Ovary (tissue), 10 donors: ENCODE measurements at places on chromosomes 12 and 14.

DNA sequence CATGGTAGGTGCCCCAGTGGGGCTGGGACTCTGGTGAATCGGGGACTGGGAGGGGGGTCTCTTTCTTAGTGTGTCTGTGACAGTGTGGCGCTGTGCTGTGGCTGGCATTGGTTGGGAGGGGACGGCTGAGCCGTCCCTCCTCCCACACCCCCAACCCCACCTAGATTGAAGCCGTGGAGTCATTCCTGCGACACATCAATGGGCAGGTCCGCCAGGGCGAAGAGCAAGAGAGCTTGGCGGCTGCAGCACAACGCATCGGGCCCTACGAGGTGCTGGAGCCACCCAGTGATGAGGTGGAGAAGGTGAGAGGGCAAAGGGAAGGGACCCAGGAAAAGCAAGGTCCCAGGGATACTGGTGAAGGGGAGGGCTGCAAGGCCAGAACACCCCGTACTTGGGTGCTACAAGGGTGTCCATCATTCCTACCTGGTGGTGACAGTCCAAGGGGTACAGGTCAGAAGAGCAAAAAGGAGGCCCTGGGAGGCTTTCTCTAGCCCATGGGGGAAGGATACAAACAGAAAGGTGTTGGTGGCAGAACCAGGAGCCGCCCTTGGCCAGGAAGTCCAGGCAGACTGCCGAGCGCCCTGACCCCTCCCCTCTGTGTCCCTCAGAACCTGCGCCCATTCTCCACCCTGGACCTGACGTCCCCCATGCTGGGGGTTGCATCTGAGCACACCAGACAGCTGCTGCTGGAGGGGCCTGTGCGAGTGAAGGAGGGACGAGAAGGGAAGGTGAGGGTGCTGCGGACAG lies 7.4 kb downstream of the PLEKHG6 start:
- no peaks in the 10 kb centered on the region for H3K36me3 ChIP-seq
- no peak overlapping the region for H3K4me3 ChIP-seq
- H3K27ac ChIP-seq: no peak overlapping the region
- H3K4me1 ChIP-seq: no peaks in the 10 kb centered on the region
- H3K27me3 ChIP-seq: no peaks in the 10 kb centered on the region
- no peak for DNase-seq

DNA sequence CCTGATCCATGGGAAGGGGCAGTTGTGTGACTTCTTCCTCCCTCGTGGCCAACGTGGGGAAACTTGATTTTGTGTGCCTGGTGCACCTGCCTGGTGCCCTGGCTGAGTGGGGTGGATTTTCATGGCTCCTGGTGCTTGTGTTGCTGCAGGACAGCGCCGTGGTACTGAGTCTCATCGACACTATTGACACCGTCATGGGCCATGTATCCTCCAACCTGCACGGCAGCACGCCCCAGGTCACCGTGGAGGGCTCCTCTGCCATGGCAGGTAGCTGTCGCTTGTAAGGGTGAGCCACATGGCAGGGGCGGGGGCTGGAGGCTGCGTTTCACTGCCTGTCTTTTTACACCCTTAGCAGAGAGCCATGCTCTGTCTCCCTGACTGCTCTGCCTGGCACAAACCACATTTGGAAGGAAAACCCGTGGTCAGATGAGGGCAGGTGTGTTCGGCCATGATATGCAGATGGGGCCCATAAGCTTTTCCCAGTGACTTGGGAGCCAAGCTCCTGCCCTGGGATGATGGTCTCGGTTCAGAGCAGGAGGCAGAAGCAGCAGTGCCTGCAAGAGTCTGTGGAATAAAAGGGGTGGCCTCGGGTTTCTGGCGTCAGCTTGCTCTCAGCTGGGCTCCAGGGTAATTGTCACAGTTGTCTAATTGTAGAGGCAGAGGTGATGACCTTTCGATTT lies 49.5 kb downstream of the ADGRD1 start:
- H3K36me3 ChIP-seq: no peaks in the 10 kb centered on the region
- no peak for DNase-seq
- no peak overlapping the region for H3K27ac ChIP-seq
- no peak overlapping the region for H3K4me3 ChIP-seq
- no peaks in the 10 kb centered on the region for H3K27me3 ChIP-seq

GRCh38 chr14:46496409-46496808 lies 155.2 kb downstream of the RPL10L start:
- H3K4me3 ChIP-seq: no peak overlapping the region
- H3K36me3 ChIP-seq: no peaks in the 10 kb centered on the region

- H3K27me3 ChIP-seq: no peaks in the 10 kb centered on the region
- no peak for DNase-seq
- H3K4me1 ChIP-seq: peaks cover 2% of the 10 kb centered on the region
- H3K36me3 ChIP-seq: no peaks in the 10 kb centered on the region
- H3K4me3 ChIP-seq: no peak overlapping the region
These were observed 101.9 kb downstream of the DACT1 start for GRCh38 chr14:58739674-58740073.

GRCh38 chr12:124655698-124656516 lies 88.5 kb upstream of the NCOR2 start:
- DNase-seq: peak; percentile 91
- H3K27ac ChIP-seq: no peak overlapping the region
- peaks cover 15% of the 10 kb centered on the region for H3K4me1 ChIP-seq
- H3K36me3 ChIP-seq: no peaks in the 10 kb centered on the region

DNA sequence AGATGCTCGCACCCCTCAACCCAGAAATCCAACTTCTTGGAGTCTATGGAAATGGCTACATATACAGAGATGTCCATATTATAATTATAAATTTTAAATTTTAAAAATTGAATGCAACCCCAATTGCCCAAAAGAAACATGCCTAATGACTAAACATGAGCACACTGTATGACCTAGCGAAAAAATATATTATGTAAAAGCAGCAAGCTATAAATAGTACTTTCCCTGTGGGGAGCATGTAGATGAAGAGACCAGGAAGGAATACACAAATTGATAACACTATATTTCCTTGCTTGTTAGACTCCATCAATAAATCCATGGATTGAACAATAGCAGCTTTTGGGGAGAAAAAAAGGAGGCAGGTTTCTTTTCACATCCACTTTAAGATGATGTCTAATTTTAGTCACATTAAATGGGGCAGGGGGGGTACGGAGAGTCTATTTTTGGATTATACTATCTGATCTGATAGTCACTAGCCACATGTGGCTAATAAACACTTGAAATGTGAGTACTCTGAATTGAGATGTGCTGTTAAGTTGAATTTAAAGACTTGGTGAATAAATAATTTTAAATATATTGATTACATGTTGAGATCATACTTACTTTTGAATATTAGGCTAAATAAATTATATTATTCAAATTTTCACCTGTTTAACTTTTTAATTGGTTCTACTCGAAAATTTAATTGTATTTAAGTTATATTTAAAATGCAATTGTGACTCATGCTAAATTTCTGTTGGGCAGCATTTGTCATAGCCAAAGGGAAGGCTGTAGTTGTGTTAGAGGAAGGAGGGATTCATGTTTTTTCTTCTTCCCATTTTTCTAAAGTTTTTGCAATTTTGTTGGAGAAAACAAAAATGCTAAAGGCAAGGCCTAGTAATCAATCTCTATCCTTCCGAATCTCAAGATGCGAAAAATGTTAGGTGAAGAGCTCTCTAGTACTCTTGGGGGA lies 17.5 kb downstream of the MAX start:
- no peak overlapping the region for H3K4me3 ChIP-seq
- no peaks in the 10 kb centered on the region for H3K36me3 ChIP-seq
- no peak for DNase-seq
